Fibroblast of pulmonary artery (primary cell): ENCODE measurements at places on chromosomes 3 and 15.
A peak's percentile ranks its signal among the peaks of the same experiment; 100 is the strongest.

GRCh38 chr3:170047133-170047404, 9.3 kb downstream of the GPR160 start:
- no peak for DNase-seq

- no peak for DNase-seq
These were observed 51.7 kb downstream of the PCSK6 start for GRCh38 chr15:101437618-101438481.

DNA sequence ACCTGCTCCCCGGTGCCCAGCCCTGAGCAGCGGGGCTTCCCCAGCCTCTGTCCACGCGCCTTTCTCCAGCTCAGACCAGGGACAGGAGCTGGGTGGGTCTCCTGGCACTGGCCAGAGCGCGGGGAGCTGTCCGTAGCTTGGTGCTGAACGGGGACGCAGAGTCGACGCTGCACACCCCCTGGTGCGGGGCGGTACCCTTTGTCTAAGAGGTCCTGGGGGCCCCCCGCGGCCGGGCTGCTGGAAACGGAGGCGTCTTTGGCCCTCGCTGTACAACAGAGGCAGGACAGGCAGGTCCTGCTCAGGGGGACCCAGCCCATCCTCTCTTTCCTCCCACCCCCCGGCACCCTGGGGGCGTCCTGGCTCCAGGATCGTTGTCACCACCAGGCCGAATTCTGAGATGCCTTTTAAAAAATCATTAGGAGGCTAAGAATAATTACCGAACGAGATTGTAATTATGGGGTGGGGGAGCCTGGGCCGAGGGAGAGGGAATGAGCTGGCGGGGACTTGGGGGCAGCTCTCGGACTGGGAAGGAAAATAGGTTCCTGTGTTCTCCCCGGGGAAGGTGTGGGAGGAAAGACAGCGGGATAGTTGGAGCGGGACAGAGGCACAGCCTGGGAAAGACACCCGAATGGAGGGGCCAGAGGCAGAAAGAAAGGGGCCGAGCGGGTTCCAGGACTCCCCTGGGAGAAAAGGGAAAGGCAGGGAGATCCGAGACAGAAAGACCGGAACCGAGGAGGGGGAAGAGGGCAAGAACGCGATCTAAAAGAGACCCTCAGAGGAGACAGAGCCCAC, 4.1 kb upstream of the SKOR1 start:
- DNase-seq: peak; percentile 65

DNA sequence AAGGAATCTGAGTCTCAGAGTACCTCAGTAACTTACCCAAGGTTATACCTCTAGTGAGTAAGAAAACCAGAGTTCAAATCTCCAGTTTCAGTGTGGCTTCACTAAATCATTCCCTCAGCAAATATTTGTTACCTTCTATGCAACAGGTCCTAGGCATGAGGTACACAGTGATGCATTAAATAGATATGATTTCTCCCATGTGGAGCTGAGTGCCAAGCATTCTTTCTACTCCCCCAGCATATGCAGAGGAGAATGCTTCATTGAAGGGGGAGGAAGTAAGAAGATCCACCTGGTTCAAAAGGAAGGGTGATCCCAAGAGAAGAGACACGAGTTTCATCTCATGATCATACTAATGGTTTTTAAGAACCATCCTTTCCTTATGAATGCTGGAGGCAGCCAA, 6.8 kb upstream of the MTHFS start:
- DNase-seq: no peak

- no peak for DNase-seq
These were observed 66.1 kb downstream of the GBE1 start for GRCh38 chr3:81695302-81695701.
